HT-29 (cell line): ENCODE measurements at places on chromosomes 4 and X.

GRCh38 chr4:144288011-144288903 lies 147.7 kb upstream of the GYPA start:
- no peak for DNase-seq

GRCh38 chrX:88558421-88558820 lies 188.6 kb upstream of the CPXCR1 start:
- no peak for DNase-seq

DNA sequence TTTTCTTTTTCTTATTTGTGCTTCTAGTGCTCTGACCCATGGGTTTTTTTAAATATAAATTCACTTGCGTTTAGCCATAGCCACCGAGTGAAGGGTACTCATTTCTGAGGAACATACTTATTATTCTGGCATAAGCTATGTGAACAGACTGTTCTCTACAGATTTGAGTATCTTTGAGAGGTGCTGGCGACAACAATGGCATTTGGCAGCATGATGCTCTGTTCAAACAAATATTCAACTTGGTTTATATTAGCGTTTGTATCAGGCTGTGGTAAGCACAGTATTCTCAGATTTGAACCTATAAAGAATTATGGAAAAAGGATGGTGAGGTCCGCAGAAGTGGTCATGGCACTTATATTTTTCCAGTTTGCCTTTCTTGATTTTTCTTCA lies 108.7 kb upstream of the LIMCH1 start:
- DNase-seq, result no peak

GRCh38 chrX:53305219-53305995 lies 24.0 kb upstream of the IQSEC2 start:
- no peak for DNase-seq
